Glutamatergic neuron (in vitro differentiated cells): ENCODE measurements at places on chromosomes 2 and 18.

GRCh38 chr2:200211643-200212042, 94.8 kb upstream of the SPATS2L start:
- DNase-seq, result no peak

GRCh38 chr2:71661782-71662181, 208.4 kb downstream of the DYSF start:
- no peak for DNase-seq

DNA sequence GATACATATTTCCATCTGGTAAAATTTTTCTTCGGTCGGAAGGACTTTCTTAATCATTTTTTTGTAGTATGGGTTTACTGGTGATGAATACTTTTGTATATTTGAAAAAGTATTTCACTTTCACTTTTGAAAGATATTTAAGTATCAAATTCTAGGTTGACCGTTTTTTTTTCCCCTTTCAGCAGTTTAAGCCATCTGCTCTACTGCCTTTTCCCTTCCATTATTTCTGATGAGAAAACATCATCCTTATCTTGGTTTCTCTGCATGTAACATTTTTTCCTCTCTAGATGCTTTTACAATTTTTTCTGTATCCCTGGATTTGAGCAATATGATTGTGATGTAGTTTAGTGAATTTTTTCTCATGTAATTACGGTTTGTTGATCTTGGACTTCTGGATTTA, 87.0 kb downstream of the MTX2 start:
- DNase-seq, result no peak

DNA sequence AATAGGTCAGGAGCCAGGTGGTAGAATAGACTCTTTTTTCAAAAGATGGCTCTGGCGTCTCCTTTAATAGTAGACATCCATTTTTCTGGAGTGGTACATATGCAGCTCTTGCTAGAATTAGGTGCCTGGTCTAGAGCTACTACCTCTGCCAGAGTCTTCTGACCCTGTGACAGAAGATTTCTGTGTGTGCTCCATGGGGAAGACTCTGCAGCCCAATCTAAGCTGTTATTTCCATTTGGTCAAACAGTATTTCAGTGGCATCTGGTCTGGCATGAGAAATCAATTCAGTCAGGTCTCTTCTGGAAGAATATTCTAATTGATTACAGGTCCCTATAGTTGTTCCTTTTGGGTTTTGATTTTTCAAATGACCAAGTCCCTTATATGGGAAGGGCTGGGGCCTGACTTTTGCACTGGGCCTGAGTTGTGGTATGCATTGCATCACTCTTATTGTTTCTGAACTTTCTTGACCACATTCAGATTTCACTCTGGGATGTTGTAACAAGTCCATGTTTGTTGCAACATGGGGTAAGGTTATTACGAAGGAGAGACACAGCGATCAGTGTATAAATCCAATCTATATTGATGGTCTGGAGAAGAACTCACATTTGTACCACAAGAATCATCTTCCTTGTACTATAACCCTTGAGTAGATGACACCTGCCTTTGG, 12.1 kb downstream of the MXD1 start:
- DNase-seq, result no peak

GRCh38 chr2:14752295-14752694, 119.8 kb downstream of the LRATD1 start:
- no peak for DNase-seq

GRCh38 chr2:170567429-170567828, 147.7 kb upstream of the SP5 start:
- DNase-seq, result no peak

DNA sequence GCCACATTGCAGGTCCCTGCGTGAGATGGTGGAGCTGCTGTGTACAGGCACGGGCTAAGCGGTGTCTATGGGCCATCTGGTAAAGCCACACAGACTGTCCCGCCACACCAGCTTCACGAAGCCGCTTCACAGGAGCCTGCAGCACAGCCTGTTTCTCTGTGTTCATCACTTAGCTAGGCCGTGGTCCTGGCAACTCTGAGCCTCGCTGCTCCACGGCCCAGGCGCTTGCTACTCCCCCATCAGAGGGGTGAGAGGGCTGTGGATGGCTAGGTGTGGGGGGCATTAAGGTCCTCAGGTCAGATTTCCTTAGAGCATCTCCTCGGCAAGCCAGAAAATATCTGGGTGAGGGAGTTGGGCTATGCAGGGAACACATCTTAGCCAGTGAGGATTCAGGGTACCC, 225.7 kb downstream of the GLI2 start:
- no peak for DNase-seq

- no peak for DNase-seq
Measured at GRCh38 chr2:45960057-45960863, 308.8 kb downstream of the PRKCE start.

DNA sequence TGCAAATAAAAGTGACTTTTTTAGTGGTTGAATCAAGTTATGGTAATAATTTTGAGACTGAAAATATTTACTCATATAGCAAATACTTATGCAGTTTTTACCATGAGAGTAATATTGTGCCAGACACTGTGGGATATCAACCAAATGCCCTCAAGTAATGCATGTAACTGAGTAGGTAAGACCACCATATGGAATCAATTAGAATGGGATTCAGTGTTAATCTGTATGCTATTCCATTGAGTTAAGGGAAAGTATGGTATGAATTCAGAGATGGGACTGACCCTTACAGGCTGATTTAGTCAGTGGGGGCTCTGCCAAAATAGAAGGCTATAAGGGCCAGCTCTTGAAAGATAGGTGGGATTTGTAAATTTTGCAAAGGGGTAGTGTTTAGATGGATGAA, 131.6 kb downstream of the CCDC85A start:
- no peak for DNase-seq

DNA sequence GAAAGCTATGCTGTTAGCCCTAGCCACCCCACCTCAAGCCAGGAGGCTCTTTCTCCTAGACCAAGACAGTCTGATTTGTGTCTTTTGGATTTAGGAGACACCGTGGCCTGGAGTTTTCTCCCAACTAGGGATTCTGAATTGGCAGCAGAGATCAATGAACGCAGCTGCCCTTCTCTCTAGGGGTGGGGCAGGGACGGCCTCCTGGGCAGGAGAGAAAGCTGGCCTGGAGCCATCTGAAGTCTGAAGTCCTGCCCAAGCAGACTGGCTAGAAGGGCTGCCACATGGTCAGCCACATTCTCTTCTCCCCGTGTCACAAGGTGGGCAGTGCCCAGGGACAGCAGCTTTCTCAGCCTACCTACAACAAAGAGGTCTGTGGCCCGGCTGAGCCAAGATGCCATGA, 45.1 kb downstream of the PIEZO2 start:
- DNase-seq, result no peak

DNA sequence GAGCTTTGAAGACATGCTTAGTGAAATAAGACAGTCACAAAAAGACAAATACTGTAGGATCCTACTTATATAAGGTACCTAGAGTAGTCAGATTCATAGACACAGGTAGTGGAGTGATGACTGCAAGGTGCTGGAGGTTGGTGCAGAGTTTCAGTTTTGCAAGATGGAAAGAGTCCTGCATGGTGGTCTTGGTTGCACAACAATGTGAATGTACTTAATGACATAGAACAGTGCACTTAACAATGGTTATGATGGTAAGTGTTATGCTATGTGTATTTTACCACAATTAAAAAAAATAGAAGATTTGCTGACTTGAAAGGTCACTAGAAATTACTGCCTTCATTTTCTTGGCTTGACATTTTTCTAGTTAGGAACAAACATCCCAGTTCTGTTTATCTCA, 9.5 kb downstream of the CERS6 start:
- DNase-seq, result no peak

DNA sequence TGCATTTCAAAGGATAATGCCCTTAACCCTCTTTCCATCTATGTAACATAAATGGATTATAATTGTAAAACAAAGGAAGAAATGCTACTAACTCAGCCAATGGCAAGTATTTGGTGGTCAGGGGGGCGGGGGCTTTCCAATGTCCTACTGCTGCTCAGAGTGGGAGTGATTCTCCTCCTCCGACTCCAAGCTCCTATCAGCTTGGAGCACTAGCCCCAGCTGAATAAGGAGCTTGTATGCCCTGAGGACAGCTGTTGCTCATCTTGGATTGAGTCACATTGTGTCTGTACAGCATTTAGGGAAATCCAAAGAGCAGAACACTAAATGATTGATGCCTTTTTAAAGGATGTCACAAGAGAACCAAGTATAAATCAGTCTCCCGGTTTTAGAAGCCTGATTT, 105.6 kb upstream of the ZNF521 start:
- no peak for DNase-seq

GRCh38 chr2:110107092-110108079, 8.2 kb downstream of the MALL start:
- DNase-seq, result no peak

DNA sequence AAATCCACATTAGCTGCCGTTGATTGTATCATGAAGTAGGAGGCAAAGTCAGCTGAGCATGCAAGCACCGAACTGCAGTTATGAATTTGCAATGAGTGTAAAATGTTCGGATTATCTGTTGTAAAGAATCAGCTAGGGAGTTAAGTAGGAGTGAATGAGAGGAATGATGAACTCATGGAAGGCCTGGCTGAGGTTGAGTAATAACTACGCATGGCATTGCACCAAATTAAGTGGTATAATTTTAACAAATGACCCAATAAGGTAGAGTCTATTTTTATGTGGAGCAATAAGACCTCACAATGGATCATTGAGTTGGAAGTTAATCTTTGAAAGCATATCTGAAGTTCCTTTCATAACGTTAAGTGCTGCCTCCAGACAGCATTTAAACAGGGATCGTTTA, 288.2 kb upstream of the CHST9 start:
- DNase-seq, result no peak

GRCh38 chr18:29439398-29439797, 1262.5 kb upstream of the CDH2 start:
- DNase-seq, result no peak

DNA sequence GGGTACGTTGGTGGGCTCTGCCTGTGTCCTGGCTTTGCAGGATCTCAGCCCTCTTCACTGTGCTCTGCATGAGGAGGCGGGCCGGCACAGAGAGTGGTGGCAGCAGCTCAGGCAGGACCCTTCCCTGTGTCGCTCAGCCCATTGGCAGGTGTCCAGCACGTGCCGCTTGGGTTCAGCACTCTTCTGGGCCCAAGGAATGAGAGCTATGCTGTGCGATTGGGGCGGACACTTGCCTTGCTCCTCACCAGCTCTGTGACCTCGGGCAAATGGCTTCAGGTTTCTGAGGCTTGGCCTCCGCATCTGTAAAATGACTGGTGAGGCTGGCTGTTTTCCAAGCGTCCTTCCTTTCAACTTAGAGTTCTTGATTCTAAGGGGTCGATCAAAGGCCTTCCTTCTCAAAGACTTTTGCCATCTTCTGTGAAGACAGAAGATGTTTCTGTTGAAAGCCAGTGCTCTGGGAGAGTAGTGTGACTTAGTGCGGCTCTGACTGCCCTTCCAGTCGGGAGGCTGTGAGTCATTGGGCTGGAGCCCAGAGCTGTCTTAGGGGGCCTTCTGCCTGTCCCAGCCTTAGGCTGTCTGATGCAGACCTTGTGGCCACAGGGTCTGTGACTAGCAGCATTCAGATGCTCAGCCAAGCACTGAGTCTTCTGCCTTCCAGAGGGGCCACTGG, 35.6 kb downstream of the GLI2 start:
- peak; percentile 7 for DNase-seq

DNA sequence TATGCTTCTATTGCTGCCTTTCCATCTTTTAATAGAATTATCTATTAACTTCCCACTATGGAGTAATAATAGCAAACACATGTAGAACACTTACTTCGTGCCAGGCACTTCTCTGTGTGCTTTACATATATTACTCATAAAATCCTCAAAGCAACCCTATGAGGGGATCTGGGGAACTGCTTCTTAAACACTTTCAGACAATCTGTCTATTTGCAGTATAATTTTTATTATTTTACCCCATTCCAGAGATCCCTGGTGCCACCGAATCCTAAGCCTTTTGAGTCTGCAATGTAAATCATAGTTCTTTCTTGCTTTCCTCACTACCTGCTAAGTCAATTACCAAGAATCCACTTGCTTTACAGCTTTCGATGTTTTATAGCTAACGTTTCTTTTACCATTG, 25.6 kb upstream of the GCFC2 start:
- DNase-seq, result no peak

- no peak for DNase-seq
Measured at GRCh38 chr2:30736461-30737325, 70.6 kb downstream of the CAPN13 start.

DNA sequence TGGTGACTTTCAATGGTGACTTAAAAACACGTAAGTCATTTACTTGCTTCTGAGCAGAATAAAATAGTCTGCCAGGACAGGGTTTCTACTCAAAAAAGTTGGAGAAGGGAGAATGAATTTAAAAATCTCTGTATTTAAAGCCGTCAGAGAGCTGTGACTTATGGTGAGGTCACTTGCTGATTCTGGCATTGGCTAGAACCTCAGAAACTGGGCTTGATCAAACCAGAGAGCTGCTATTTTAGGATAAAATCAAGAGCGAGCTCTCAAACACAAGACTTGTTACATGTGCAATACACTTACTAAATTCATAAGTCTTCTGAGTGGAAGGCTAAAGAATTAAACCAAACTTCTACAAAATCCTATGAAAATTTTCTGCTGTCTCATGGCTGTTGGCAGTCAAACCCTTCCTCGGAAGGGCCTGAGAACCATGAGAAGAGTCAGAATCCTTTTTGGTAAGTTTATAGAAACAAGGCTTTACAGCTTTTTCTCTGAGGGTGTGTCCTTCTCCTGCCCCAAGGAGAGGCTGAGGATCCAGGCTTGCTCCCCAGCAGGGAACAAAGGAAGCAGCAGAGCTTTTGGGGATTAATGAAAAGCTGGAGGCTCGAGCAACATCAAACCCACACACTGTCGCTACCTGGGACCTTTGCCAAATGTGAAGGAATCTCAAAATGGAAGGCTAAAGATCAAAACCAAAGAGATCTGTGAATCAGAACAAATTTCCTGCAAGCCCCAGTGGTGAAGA, 816.4 kb downstream of the SOCS6 start:
- DNase-seq, result no peak

DNA sequence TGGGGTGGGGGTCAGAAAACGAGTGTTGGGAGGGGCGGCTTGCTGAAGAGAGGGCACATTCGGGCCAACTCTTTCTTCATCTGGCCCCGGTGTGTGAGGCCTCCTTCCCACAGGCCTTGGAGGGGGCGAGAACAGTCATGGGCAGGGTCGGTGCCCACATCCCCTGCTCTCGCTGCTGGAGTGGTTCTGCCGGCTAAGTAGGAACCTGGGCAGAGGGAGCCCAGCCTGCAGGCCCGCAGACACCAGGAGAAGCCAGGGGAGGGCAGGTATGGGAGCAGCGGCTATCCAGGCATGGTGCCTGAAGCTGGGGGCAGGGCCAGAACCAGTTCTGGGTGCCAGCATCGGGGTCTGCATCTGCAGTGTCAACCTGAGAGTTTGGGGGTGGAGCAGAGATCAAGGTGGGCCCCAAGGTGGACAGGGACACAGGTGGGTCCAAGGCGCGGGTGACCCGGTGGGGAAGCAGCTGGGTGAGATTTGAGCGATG, 46.6 kb upstream of the HPCAL1 start:
- peak; percentile 10 for DNase-seq

DNA sequence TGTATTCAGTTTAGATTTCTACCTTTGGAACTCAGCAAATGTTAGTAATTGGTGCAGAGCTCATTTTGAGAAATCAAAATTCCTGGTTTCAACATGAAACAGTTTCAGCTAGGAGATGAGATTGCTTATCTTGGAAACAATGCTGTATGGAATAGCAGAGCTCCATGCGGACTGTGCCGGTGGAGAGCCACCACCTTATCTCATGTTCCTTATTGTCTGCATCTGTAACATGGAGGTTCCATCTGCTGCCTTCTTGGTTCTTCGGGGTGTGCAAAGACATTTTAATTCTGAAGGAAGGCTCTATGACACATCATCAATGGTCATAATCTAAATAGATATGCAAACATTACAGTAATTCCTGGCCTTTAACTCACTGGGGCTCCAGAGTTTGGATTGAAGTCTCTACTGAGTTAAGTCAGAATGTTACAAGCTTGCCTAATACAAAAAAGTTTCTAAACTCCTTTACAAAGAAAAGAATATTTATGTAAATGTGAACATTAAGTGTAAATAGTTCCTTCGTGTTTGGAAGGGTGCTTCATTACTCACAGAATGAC, 65.3 kb downstream of the PRKRA start:
- no peak for DNase-seq
